Epithelial cell of proximal tubule (primary cell): ENCODE measurements at places on chromosomes 7 and 10. TPM values are rescaled to one million over a fixed set of nuclear protein-coding genes. Genes with fewer than 3 reads are reported as not detected.

Gene AQP1
- total RNA-seq, result 0.72 and 2.1 TPM in 2 replicates

DNA sequence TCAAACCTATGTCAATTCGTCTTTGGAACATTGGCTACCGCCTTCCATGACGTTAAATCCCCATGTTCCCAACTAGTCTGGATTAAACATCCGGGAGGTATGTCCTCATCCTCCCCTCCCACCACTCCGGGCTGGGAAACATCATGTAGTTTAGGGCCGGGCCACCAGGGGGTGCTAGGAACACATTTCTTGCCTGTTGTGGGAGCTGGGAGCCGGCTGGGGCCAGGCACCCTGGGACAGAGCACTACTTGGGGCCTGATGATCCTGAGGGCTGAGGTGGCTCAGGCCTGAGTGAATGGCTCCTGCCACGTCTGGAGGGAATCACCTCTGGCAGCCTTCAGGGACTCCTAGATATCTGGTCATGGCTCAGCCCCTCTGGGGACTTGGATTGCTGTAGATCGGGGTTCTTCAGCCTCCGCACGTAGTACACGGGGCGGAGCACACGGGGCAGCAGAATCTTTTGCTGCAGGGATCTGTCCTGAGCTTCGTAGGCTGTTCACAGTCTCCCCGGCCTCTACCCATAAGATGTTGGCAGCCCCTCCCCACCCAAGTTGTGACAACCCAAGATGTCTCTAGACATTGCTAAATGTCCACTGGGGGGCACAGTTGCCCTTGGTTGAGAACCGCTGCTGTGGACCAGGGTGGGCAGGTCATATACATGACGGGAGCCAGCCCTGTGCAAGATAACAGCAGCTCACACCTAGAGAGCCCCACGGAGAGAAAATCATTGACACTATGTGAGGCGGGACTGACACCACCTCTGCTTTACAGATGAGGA, 141.2 kb upstream of the ZNF716 start:
- DNase-seq, result no peak

Gene CTAGE8
- 9.5 TPM in 1 of 2 replicates, not detected in the other for total RNA-seq

DNA sequence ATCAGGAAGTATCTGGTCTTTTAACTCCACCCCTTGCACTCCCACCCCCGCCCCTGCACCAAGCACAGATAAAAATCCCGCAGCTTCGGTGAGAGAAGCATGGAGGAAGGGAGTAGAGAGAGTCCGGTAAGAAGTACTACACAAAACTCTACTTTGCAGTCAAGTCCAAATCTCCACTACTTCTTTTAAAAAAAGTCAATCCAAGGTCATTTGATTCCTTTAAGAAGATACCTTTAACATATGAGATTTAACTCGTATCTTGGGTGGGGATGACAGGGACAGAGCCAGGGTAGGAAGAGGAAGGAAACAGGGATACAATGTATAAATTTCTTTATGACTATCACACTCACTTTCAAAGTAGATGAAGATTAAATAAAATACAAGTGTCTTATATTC, 132.1 kb downstream of the NRBF2 start:
- no peak for DNase-seq

- DNase-seq, result peak; percentile 16
These were observed 176.1 kb upstream of the TNS3 start for GRCh38 chr7:47757921-47758411.

DNA sequence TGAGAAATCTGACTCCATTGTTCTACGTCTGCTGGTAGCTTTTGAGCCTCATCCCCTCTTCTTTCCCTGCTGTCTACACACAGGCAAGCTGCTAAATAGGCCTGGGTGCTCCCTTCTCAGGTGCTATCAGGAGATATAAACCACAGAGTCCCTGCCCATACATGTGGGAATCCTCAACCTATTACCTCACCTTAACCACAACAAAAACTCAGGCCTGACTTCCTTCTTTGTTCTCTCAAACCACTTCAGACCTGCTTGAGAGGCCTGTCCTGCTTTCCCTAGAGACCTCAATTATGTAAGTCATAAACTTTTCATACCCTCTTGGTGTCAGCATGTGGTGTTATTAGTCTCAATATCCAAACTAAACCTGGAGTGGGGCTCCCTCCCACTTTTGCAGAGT, 75.0 kb upstream of the MAGI2 start:
- no peak for DNase-seq

DNA sequence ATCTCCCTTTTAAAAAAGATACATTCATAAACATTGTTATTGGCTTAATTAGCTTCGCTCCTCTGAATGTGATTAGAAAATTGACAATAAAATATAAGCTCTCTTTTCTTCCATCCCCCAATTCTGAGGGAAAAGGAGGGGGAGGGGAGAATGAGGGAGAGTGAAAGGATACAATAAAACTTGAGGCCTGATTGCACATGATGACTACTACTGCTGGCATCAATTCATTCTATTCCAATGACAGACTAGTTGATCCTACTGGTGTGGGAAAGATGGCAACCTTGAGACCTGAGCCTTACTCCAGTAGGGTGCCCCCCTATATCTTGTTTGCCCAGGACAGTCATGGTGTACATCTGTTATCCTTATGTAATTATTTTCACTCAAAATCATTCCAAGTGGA, 4.5 kb upstream of the IQUB start:
- DNase-seq, result no peak
